Daoy (cell line): ENCODE measurements at places on chromosomes 7 and 10. TPM values are rescaled to one million over a fixed set of nuclear protein-coding genes. Genes with fewer than 3 reads are reported as not detected.
A peak's percentile ranks its signal among the peaks of the same experiment; 100 is the strongest.

DNA sequence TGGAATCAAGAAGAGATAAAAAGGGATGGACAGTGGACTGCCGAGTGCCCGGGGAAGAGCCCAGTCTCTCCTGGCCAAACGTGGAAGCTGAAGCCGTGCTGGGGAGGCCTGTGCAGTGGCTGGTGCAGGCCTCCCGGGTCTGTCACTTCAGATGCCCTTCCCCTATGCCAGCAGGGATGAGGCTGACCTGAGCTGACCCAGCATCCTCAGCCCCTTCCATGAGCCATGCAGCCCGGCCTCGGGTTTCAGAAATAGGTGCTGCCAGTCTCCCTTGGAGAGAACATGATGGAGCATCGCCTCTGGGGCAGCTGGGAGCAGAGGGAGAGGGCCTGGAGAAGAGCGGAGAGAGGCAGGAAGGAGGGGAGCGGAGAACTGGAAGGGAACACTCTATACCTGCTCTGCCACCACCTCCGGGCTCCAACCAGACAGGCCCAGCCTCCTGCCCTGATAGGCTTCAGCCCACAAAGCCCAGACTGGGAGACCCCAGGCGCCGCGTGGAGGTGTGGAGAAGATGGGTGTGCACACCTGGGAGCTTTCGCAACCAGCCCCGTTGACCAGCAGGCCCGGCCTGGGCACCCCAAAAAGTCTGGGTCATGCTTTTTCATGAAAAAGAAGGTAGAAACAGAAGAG lies 68.6 kb upstream of the PPP2R2D start:
- DNase-seq, result no peak

DNA sequence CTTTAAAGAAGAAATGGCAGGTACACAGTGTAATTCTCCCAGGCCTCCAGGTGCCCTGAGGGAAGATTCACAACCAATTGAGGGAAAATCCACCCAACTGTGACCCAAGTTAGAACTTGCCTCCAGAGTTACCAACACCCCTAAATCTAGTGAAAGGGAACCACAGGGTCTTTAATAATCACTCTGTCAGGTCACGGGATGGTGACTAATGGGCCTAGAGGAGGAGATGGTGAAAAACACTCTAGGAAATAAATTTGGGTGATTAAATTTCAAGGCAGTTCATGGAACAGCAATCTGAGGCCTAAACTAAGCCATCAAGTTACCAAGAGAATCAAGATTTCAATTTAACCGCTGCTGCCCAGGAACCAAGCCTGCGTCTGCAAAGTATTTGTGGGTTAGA lies 26.7 kb upstream of the SLF2 start:
- DNase-seq, result no peak

- DNase-seq, result no peak
Measured at GRCh38 chr10:84493361-84493760, 165.0 kb downstream of the CCSER2 start.

- DNase-seq, result peak; percentile 68
Measured at GRCh38 chr7:7221599-7222038, 39.3 kb downstream of the C1GALT1 start.

DNA sequence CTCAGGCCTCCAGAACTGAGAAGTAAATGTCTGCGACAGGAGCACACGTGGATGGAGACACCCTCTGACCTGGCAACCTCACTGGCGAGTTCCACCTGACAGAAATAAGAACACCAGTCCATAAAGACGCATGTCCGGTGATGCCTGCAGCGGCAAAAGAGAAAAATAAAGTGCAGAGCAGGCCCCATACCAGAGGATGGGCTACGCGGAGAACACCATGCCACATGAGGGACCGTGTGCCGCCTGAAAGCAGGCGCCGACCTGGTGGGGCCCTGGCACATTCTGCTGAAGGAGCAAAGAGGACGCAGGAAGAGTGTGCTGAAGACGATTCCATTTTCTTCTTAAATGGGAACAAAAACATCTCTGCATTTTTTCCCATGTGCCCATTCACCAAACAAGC lies 105.0 kb downstream of the VIPR2 start:
- no peak for DNase-seq

DNA sequence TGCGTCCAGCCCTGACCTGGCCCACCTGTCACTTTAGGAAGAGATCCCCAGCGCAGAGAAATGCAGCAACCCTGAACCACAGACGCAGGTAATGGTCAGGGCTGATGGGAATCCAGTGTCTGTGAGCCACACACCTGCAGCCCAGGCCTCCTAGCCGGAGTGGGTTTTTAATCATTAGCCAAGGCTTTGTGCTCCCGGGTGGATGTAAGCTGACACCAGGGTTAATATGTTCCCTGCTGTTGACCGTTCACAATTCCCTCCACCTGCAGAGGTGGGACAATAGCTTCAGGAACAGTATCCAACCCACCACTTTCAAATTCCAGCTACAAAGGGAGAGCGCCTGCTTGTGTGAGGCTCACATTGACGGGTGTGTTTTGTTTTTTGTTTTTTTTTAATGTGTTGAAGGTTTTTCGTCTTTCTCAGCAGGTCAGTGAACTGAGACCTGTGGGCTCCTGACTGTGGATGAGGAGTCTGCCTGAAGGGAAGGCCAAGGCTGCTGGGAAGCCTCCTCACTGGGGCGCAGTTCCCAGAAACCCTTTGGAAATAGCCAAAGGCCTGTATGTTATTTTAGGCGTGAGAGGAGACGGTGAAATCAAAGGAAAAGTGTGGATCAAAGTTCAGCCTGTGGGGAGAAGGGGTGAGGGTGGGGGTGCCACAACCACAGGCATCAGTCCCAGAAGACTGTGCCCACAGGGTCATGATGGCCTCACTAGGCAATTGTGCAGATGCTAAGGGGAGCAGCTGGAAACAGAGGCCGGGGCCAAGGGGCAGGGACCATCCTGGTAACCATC lies 111.1 kb downstream of the TNS3 start:
- DNase-seq, result no peak

GRCh38 chr10:113415246-113415645 lies 137.6 kb upstream of the HABP2 start:
- DNase-seq, result peak; percentile 4

Gene ANKRD22
- total RNA-seq, result not detected in 2 replicates

Gene POLD2
- total RNA-seq, result 177 and 204 TPM in 2 replicates

Gene HECTD2
- 5.9 and 6.0 TPM in 2 replicates for total RNA-seq

Gene TEX36
- total RNA-seq, result not detected in 2 replicates

Gene RTKN2
- 4.7 and 8.5 TPM in 2 replicates for total RNA-seq

Gene TSPAN33
- 15.1 and 17.7 TPM in 2 replicates for total RNA-seq

Gene ASZ1
- not detected in 2 replicates for total RNA-seq

Gene MMP21
- total RNA-seq, result not detected in 2 replicates
